CD4-positive, alpha-beta memory T cell (primary cell): ENCODE measurements at places on chromosomes 4 and X.
A peak's percentile ranks its signal among the peaks of the same experiment; 100 is the strongest.

DNA sequence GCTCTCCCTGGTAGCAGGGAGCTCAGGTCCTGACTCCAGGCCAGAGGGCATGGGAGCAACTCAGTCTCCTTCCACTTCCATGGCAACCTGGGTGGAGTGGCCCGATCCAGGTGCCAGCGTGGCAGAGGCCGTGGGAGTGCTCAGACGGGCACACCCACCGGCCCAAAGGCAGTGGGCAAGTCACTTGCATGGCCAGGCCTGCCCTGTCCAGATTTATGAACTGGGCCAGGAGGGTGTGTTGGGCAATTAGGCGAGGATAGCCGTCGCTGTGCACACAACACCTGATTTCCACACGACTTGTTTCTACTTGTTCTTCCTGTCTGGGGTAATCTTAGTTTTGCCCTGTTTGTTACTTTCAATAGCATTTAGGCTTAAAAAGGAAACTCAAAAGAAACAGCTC, 55.5 kb upstream of the NYX start:
- no peak for DNase-seq

- DNase-seq = no peak
Observed at GRCh38 chrX:6906608-6907007, 240.9 kb upstream of the STS start.

GRCh38 chrX:150084496-150085229, 146.4 kb upstream of the EOLA2 start:
- no peak for DNase-seq

- DNase-seq = no peak
Observed at GRCh38 chr4:56752985-56753384, 68.5 kb downstream of the SPINK2 start.

GRCh38 chrX:3592184-3592583, 121.3 kb downstream of the PRKX start:
- no peak for DNase-seq

DNA sequence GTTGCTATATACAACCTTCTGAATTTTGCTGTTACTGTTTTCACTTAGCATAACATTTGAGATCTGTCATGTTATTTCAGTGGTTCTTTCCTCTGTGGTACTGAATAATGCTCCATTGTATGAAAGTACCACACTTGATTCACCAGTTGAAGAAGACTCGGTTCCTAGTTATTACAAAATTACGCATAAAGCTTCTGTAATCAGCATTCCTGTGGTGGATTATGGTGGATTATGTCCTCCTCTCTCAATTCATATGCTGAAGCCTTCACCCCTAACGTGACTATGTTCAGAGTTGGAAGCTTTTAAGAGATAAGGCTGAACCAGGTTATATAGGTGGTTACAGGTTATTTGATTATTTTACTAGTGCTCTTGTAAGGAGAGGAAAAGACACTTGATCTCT, 2143.5 kb upstream of the AGA start:
- DNase-seq = no peak

GRCh38 chr4:4555916-4556315, 14.1 kb upstream of the STX18 start:
- DNase-seq = no peak

GRCh38 chrX:103254171-103254824, 657 bp downstream of the TCEAL8 start:
- peak; percentile 10 for DNase-seq

DNA sequence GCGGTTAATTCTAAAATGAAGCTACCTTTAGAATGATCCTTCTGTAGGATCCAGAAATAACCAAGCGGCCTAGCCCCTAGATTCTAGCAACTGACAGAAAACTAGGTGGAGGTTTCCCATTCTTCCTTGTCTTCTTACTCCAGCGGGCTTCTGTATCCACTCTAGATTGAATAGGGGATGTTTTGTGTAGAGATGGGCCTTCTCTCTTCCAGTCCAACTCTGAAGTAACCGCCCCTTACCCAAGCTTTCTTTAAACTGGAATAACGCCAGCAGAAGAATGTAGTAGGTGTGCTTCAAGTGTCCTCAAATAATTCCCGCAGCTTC, 386 bp upstream of the TMEM184C start:
- no peak for DNase-seq

GRCh38 chr4:17182888-17183287, 284.4 kb upstream of the LDB2 start:
- no peak for DNase-seq

- no peak for DNase-seq
Observed at GRCh38 chr4:182893047-182893446, 24.1 kb downstream of the DCTD start.

- DNase-seq = no peak
Observed at GRCh38 chr4:26764231-26764630, 96.4 kb upstream of the STIM2 start.

DNA sequence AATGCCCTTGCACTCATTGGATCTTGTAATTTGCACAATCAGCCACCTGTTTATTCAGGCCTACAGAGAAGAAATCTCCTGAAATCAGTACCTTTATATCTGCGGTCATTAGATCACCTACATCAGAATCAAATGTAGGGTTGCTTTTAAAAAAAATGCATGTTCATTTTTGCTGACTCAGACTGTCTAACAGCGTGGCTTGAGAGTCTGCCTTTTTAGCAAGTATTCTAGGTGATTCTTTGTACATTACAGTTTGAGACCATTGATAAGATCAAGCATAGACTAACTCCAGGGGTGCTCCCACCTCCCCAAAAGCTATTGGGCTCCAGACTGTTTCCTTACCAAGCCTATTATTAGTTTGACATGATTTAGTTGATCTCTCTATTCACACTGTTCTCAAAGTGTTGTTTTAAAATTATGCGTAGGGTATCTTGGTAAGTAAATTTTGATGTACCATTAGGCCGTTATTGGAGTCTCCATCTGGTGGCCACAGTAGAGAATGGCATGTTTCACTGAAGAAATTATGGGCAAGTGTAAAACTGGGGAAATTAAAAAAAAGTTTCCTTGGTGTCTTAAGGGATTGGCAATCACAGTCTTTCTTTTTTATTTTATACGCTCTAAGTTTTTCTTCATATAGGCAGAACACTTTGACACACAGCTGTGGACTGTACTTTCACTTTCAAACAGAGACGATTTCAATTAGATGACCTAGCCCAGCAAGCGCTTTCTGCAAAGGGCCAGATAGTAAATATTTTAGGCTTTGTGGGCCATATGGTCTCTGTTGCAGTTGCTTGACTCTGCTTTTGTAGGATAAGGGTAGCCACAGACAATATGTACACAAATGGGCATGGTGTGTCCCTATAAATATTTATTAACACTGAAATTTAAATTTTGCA, 33.7 kb upstream of the MSL3 start:
- DNase-seq = peak; percentile 21

GRCh38 chr4:21045119-21045518, 344.9 kb downstream of the PACRGL start:
- DNase-seq = no peak

DNA sequence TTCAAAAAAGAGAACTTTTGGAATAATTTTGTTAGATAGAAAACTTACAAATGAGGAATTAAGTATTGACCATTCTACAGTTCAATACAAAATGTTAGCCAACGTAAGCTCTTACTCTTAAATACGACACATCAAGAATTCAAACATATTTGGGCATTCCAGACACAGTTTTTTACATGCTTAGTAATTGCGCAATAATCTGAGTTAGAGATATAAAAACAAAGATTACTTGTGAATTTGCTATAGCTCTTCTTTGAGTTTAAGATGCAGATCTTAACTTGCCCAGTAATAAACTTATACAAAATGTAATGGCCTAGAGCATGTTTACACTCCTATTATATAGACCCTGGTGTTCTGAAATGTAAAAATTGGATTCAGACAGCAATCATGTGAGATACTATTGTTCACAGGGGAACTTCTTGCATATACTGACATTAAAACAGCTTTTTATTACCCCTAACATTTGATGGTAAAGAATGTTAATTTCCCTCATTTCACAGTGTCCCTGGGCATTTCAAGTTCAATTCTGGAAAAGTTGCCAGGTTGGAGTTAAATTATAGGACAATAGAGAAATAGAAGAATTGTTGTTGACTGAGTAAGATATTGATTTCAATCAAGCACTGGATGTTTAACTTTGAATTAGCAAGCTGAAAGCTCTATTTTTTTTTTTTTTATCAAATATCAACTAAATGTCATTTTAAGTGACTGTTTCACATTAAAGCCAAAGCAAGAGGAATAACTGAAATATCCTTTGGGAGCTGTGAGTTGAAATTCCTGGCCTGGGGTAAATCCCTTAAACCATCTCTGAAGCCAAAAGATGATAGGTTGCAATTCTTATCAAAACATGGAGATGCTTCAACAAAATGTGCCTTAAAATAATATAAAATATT, 910 bp downstream of the HPGDS start:
- no peak for DNase-seq

GRCh38 chr4:173934933-173935620, 348.4 kb downstream of the FBXO8 start:
- no peak for DNase-seq

DNA sequence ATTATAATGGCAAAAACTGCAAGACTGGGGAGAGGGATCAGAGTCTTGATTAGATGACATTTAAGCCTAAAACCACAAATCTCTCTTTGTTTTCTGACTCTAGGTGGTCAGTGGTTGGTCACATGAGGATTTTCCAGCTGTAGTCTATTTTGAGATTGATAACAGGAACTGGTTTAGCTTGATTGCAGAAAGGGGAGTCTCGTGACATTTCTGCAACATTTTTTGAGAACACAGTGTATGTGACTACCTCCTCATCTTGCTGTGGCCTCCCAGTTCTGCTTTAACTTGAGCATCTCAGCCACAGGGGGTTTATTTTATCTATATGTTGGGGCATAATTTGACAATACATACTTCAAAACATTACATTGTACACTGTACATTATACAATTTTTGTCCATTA, 726.4 kb upstream of the MAGEB2 start:
- DNase-seq = no peak

DNA sequence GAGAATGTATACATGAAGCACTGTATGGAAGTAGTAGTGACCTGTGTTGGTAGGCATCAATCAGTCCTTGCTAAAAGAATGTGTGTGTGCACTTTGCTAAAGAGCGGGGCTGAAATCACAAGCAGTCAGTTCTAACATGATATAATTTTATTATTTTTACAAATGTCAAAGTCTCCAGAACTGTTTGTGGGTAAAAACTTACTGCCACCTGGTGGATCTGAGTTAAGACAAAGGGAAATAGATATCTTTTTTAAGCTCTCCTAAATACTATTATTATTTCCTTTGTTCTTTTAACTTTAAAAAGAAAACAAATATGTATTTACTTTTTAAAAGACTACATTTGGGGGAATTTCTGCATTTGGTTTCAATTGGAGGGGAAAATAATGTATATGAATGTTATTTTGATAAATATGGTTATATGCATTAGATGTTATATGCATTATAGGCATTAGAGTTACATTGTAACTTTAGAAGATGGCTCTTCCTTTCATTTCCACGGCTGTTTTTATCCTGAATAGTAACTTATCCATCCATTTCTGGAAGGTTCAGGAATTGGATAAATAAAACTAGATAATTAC, 7.8 kb upstream of the CLOCK start:
- peak; percentile 41 for DNase-seq

DNA sequence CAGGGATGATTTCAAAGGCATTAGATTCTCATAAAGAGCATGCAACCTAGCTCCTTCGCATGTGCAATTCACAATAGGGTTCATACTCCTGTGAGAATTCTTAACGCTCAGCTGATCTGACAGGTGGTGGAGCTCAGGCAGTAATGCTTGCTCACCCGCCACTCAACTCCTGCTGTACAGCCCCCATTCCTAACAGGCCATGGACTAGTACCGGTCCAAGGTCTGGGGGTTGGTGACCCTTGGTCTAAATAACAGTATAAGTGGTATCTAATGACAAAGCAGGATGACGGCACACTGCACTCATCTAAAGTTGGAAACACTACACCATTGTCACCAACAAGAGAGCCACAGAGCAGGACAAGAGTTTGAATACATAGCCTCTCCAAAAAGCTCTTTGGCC, 28.5 kb downstream of the ADGRA3 start:
- no peak for DNase-seq

GRCh38 chr4:87601361-87601760, 7.0 kb upstream of the DSPP start:
- DNase-seq = no peak

GRCh38 chrX:17078031-17078720, 131.7 kb downstream of the REPS2 start:
- DNase-seq = no peak

DNA sequence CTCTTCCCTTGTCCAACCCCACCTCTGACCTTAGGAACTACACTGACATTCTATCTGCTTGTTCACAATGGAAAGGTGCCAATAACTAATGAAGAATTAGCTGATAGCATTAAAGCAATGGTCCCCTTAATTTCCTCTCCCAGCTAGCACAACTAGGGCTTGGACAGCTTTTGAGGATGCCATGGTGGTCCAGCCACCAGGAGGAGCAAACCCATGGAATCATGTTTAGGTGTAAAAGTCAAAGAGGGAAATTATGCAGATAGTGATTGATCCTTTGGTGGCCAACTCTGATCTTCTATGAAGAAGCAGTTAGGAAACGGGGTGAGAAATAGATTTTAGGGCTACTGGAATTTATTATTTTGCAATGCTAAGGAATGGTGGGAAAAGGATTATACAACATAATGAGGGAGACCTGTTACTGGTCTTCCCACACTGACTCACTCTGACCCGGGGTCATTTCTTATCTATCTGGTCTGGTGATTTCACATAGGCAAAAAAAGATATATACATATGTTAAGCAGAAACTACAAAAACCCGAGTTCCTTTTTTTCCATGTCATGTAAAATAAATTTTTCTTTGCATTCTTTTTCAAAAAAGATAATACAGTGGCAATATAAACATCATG, 45.8 kb upstream of the FBXW7 start:
- no peak for DNase-seq

DNA sequence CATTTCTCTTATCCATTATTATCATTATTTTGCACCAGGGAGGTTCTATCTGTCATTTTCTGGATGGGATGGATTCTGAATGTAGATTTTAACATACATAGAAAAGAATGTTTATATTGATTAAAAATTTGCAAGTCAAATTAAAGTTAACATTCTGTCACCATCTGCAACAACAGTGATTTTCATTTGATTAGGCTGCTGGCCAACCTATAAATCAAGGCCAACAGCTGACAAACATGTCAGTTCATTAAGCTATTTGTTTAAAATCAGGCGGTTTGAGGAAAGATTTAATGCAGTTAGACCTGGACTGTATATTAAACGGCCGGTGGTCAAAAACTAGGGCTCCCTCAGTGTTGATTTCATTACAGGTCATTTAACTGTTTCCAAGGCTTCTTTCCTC, 109.5 kb upstream of the CBR4 start:
- DNase-seq = no peak

DNA sequence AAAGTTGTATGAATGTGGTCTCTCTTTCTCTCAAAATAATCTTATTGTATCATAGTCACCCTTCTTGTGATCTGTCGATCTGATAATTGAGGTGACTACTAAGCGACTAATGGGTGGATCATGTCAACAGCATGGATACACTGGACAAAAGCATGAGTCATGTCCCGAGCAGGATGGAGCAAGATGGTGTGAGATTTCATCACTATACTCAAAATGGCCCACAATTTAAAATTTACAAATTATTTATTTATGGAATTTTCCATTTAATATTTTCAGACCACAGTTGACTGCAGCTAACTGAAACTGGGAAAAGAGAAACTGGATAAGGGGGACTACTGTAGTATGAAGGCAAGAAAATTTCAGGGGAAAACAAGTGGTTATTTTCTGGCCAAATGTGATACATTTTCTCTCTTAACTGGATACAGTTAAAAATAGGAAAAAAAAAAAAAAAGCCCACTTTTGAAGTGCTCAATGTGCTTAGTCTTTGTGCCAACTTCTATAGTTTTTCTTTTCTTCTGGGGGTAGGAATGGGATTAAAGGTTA, 25.3 kb downstream of the FAM241A start:
- DNase-seq = no peak
